Osteoblast (primary cell): ENCODE measurements at places on chromosomes 6 and 20. TPM values are rescaled to one million over a fixed set of nuclear protein-coding genes. Genes with fewer than 3 reads are reported as not detected.

DNA sequence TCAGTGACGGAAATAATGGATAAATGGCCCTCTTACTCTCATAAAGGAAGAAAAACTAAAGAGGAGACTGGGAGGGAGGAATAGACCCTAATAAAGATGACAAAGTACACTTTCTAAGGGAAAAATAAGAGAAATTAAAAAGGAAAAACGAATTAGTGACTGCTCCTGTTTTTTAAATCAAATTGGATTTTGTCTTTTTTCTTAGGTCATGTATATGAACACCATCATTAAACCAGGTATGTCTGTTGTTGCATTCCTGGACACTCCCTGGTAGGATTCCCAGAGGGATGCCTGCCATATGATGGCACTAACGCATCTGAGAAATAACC is 59.4 kb upstream of the BTN3A2 start:
- no peak for DNase-seq

DNA sequence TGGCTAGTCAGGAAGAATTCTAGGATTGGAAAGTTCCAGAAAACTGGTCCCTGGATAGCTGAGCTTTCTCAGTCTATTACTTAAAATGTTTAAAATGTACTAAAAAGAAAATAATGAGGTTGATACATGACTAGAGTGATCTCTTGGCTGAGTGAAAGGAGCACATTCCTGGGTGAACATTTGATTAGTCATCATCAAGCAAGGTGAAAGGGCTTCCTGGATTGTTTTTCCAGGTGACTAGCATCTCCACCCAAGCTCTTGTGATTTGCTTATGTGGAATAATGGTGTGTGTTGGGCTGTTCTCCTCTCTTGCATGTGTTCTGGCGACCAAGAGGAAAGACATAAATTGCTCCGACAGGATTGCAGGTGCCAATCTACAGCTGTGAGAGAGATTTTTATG is 42.9 kb downstream of the PKIB start:
- DNase-seq = no peak

DNA sequence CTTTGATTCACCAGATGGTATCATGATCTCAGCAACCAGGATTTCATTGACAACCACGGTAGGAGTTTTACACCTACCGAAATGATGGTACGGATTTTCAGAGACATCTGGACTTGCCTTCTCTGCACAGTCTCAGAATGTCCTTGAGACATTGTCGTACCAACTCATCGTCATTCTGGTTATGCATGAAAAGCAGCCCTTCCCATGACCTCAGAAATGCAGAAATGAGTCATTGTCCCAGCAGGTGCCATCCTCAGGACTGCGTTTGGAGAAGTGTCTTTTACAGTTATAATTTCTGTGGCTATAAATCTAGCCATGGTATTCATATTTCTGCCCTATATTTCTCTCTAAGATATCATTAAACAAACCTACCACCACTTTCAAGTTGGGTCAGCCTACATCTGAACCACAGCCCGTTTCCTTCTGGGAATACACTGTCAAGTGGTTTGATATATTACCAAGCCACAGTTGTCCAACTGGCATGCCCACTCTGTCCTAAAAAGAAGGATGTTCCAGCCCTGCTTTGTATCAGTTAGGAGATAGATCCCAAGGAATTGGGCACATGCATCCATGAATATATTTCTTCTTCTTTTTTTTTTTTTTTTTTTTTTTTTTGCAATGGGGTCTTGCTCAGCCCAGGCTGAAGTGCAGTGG is 7.5 kb upstream of the BFSP1 start:
- DNase-seq = no peak

DNA sequence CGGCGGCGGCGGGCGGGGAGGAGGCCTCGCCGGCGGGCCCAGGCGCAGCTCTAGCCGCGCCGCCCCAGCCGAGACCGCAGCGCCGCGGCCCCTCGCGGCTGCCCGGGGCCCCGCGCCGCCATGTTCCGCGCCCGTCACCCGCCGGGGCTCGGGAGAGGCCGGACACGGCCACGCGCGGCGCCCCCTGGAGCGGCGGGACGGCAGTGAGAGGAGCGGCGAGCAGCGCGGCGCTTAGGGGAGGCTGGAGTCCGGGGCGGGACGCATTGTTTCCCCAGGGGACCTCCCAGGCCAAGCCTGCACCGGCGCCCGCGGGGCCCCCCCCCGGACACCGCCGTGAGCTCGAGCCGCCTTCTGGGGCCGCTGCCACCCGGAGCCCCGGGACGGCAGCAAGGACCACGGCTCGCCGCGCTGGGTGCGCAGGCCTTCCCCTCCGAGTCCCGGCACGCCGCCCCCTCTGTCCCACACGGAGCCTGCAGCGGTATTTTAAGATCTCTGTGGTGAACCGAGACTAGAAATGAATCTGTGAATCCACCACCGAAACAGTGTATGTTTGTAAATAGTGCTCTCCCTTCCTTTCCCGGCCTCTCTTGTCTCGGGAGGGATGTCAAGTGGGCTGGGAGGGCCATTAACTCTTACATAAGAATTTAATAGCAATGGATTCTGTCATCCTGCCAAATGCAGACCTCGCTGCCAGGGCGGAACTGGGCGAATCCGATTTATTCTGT is 424 bp upstream of the KIF13A start:
- peak; percentile 98 for DNase-seq

- no peak for DNase-seq
Measured at GRCh38 chr20:16842486-16843120, 94.4 kb downstream of the OTOR start.

GRCh38 chr6:6516666-6517458 is 71.7 kb upstream of the LY86 start:
- DNase-seq = no peak

- DNase-seq = no peak
Measured at GRCh38 chr20:2283706-2284423, 11.9 kb upstream of the TGM3 start.

FRS3 gene
- 1.5 and 1.8 TPM in 2 replicates for total RNA-seq

MYMX gene
- not detected in 2 replicates for total RNA-seq

MRPS26 gene
- 20.6 and 21.0 TPM in 2 replicates for total RNA-seq

SOBP gene
- total RNA-seq = 3.6 and 12.1 TPM in 2 replicates

PTPRT gene
- total RNA-seq = not detected in 2 replicates
